Putamen (tissue), 1 donor: ENCODE measurements at places on chromosomes 2 and 18.

- DNase-seq: no peak
Observed at GRCh38 chr2:3170792-3171455, 206.7 kb downstream of the EIPR1 start.

DNA sequence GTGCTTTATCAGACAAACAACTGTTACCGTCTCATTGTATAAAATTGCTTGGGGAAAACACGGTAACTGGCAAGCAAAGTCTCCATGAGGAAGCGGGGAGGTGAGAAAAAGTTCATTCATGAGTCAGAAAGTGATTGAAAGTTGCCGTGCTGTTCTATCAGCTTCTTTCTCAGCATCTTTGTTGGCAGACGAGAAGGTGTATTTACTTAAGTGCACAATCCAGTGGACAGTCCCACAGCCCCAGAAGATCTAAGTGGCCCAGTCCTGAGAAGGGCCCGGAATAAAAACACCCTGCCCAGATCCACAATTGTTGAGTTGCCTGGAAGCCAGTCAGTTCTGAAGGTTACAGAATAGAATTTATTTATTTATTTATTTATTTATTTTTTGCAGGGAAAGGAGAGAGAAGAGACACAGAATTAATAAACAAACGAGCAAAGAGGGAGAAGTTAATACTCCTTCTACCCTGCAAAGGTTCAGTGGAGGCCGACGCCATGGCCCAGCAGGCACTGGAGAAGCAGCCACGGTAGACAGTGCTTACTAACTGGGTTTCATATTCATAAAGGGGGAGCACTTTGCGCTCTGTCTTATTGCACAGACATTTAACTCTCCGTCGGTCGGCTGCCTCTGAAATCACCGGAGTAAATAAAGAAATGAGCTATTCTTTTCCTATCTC lies 676.0 kb upstream of the SALL3 start:
- DNase-seq: no peak

DNA sequence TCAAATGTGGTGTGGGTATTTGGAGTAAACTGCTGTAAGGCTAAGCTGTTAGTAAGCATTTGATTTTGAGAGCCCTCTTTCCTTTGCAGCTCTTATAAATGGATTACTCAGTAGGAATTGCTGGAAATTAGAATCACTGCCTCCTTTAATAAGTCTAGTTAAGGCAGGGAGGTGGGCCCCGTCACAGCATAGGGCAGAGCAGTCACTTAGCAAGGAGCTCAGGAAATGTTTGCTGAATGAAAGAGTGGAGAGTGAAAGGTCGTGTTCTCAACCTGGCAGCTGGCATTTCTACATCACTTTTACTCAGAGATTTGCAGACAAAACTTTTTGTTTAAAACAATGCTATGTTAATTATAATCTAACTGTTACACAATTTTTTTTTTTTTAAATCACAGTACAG lies 25.5 kb downstream of the ITGA6 start:
- DNase-seq: no peak

- DNase-seq: no peak
Observed at GRCh38 chr18:55124078-55124763, 165.0 kb upstream of the CCDC68 start.

GRCh38 chr2:204749319-204749718 lies 204.0 kb downstream of the PARD3B start:
- no peak for DNase-seq

GRCh38 chr2:222652491-222653255 lies 3.2 kb downstream of the FARSB start:
- no peak for DNase-seq

DNA sequence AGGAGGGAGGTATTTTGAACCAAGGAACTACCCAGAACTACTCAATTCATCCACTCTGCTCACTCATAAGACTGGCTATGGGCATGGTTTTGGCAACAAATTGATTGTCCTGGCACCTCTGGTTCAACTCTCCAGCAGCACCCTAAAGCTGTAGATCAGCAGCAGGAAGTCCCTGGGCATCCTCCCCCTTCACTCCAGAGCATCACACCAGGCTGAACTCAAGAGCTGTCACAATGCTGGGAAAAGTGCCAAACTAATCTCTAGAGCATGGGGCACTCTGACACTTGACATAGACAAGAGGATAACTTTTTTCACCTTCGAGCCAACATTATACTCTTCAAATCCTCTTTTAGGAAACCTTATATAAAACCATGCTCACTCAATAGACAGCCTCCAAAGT lies 154.1 kb upstream of the RBBP8 start:
- no peak for DNase-seq

- DNase-seq: no peak
Observed at GRCh38 chr2:201250741-201251140, 9.6 kb upstream of the CASP8 start.
